ENCODE measurements at places on chromosomes 1 and 21.

GRCh38 chr21:31945141-31945540 is 72.3 kb downstream of the HUNK start:
- no peak for DNase-seq

DNA sequence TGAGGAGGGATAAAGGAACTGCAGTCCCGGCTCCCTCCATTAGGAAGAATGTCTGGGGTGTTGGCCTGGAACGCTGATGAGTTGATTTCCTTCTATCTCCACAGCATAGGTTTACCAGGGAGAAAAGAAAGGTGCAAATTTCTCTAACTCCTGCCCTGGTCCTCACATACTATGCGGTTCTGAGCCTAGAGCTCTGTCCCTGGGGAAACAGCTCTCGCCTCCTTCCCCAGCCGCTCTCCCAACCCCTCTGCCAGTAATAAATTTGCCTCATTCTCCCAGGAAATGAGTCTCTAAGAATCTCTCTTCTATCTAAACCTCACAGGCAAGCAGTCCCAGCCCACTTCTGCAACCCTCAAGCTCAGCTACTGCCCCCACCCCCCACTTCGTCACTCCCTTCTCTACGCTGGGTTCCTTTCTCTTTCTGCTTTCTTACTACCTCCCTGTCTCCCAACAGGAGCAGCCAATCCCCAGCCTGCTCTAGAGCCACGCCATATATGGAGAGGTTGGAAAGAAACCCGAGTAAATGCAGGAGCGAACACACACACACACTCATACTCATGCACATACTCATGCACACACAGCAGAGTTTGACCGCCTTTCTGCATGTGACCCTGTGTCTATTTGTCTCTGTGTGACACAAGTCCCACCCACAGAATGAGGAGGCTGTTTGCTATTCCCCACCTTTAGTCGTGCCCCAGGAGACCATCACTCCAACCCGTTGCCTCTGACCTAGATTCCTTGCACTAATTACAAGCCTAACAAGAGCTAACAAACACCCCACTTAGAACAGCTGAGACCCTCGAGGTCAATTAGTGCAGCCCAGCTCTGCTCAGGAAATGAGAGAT is 13.4 kb downstream of the PLEKHO1 start:
- DNase-seq = peak; percentile 78

GRCh38 chr1:22123071-22123390 is 19.9 kb downstream of the WNT4 start:
- DNase-seq = no peak

- peak; percentile 81 for DNase-seq
Measured at GRCh38 chr1:35660581-35661473, 19.5 kb upstream of the PSMB2 start.

DNA sequence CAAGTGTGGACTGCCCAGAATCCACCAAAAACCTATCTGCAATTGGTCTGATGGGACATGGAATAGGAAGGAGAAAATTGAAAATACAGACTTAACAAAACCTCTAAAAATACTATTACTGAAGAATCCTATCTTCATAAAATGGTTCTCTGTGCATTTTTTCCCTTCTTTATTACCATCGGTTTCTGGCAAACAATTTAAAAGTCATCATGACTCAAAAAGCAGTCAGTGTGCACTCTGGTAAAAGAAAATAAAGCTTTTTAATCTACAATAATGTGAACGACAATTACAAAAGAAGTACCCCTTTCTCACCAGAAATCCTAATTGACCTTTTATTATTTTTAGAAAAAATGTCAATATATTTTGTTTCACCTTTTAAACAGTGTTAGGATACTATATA is 186.3 kb downstream of the TPR start:
- no peak for DNase-seq

GRCh38 chr1:61389926-61390845 is 307.8 kb downstream of the NFIA start:
- no peak for DNase-seq

DNA sequence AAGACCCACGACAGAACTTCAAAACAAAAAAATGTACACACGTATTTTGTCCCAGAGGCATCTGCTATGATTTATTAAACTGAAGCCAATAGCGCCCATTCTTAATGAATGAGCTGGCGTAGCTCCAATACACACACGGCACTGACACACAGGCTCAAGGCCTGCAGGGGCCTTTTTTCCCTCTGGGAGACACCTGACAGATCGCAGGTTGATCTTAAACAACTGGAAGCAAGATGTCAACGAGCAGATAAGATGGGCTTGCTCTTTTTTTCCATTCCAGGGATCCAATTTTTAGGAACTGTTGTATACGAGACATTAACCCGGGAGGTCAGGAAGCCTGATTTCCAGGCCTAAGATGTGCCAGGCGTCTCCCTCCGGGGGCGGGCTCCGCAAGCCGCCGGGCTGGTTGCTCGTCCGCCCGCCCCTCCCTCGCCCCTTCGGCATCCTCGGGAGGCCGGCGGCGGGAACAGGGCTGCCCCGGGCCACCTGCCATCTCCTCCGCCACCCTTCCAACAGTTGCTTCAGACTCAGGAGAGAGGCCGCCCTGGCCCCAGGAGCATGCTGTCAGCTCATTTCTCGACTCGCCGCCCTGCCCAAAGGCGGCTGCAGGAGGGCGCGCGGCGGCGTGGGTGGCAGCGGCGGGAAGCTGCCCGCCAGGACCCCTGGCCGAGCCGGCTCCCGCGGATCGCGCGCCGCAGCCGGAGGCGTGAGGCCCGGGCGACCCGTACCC is 735 bp downstream of the TTC13 start:
- no peak for DNase-seq

DNA sequence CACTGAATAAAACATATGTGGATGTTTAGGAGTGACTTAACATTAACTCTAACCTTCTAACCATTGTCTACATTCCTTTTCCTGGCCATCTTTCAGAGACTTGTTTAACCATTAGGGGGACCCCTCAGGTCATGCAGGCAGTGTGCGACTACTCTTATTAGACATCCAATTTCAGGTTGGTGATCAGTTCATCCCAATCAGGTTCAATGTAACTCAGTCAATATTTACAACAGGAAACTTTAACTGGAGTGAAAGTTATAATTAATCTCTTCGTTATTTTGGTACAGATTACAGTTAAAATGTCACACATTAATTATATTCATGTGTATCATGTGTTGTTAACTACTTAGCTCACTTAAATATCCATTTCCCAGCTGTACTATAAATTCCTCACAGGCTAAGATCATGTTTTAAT is 68.8 kb upstream of the RGS1 start:
- DNase-seq = no peak

- no peak for DNase-seq
Measured at GRCh38 chr1:156705918-156706656, 704 bp upstream of the CRABP2 start.

GRCh38 chr1:42177541-42177981 is 13.0 kb upstream of the GUCA2A start:
- peak; percentile 84 for DNase-seq

- no peak for DNase-seq
Measured at GRCh38 chr21:31191553-31191952, 152.5 kb downstream of the TIAM1 start.

- DNase-seq = no peak
Measured at GRCh38 chr1:201505503-201505890, 1.4 kb downstream of the CSRP1 start.

GRCh38 chr1:27940297-27940696 is 5.5 kb downstream of the SMPDL3B start:
- DNase-seq = no peak

GRCh38 chr1:63403386-63403785 is 36.0 kb downstream of the ALG6 start:
- DNase-seq = no peak

- no peak for DNase-seq
Measured at GRCh38 chr1:230282157-230282556, 144.0 kb downstream of the PGBD5 start.

GRCh38 chr1:157472959-157473358 is 79.4 kb downstream of the FCRL5 start:
- DNase-seq = no peak

- DNase-seq = no peak
Measured at GRCh38 chr1:30637183-30637980, 86.0 kb downstream of the MATN1 start.

DNA sequence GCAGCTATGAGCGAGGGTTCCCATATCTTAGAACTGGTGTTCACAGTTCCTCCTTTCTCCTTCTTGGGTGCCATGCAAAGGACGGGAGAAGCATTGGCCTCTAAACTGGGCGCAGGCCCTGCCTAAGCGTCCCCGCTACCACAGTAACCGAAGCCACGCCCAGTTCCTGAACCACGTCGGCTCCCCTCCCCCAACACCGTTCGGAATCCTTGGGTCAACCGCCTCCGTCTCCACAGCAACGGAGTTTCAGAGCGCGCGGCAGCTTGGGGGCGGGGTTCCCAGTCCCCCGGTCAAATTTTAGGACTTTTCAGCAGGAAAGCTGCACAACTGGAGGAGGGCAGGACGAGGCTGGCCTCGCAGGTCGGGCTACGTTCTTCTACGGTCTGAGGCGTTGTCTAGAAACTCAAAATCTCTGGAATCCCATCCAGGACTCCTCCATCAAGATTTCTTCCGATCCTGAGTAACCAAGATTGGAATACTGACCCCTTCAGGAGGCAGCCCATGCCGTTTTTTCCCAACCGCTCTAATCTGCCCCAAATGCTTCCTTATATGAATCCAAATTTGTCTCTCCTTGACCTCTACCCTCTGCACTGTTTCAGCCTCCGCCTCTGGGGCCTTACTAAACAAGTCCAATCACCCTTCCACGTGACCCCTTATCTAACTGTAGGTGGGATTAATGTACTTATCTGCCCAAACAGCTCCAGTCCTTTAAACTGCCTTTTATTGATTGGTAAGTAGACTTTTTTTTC is at the start of gene SPAG17:
SPAG17 (minus strand) TSS at position 145 of the 749 bp plus-strand sequence; CDS start at position 74, 71 bp downstream.
- DNase-seq = no peak

- DNase-seq = no peak
Measured at GRCh38 chr1:92538413-92539061, 51.8 kb upstream of the GFI1 start.

GRCh38 chr1:174005032-174005431 is 17.1 kb downstream of the RC3H1 start:
- DNase-seq = peak; percentile 45

GRCh38 chr1:152410599-152410998 is 3.5 kb downstream of the CRNN start:
- no peak for DNase-seq

DNA sequence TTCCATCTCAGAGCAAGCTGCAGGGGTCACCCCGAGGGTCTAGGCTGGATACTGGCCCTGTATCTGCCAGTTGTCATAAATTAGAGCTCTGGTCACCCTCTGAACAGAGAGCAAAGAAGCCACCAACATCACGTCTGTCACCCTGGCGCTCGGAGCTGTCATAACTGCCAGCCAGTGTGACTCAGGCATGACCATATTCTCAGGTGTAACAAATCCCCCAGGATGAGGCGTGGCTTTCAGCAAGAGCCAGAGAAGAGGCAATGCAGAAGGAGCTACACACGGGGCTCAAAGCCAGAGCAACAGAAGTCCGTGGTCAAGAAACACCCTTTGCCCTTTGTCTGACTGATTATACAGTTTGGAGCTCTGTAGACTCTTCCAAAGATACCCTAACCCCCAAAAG is 40.0 kb downstream of the PRAMEF20 start:
- DNase-seq = no peak

GRCh38 chr1:42109600-42109999 is 43.6 kb upstream of the GUCA2B start:
- DNase-seq = no peak

GRCh38 chr1:55257958-55258357 is 42.8 kb upstream of the USP24 start:
- no peak for DNase-seq

- DNase-seq = no peak
Measured at GRCh38 chr1:151952811-151953210, 40.8 kb downstream of the S100A10 start.

- no peak for DNase-seq
Measured at GRCh38 chr1:150532860-150533259, 16.3 kb upstream of the ADAMTSL4 start.

DNA sequence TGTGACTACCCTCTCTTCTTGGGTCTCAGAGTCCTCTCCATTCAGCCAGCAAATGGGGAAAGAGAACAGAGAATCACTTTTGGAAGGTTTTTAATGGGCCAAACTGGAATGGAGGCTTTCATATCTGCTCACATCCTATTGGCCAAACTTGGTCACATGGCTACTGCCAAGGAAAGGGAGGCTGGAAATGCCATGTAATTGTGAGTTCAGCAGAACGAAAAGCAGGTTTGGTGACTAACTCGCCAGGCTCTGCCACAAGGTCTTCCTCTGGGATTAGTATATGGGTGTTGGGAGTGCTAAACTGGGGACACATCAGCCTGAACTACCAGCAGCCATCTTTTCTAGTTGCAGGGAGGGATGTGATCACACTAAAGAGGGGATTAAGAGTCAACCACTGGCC is 19.2 kb downstream of the RD3 start:
- DNase-seq = no peak

DNA sequence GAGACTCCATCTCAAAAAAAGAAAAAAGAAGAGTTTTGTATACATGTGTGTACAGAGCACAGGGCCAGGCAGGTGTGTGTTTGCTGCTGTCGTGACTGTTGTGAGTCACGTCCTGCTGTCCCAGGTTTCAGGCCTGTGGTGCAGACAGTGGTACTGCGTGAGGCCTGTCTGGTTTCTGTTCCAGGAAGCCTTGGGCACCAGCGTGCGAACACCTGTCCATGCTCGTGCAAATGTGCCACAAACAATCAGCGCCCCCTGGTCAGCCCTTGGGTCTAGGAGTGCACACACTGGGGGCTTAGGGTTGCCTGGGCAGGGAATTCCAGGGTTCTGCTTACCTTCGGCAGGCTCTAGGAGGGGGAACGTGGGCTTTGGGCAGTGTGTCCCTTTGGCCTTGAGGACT is 16.9 kb downstream of the GPR157 start:
- DNase-seq = no peak

- no peak for DNase-seq
Measured at GRCh38 chr1:63935553-63935952, 161.7 kb downstream of the ROR1 start.

DNA sequence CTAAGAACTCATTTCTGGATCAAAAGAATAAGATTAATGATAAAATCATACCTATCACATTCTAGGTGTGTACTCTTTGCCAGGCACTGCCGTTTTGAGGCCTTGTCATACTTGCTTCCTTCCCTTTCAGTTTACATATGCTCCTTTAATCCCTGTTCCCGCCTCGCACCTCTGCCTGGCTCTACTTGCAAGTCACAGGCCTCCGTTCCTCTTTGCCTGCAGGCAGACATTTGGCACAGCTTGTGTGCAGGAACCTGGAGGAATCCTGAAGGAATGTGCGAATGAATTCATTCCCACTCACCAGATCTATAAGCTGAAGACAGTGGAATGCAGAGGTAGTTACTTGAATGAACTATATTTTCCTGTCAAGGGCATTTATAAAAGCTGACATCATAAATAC is 13.8 kb downstream of the WLS start:
- DNase-seq = no peak

GRCh38 chr1:24963943-24964693 is 34.0 kb upstream of the RUNX3 start:
- no peak for DNase-seq

DNA sequence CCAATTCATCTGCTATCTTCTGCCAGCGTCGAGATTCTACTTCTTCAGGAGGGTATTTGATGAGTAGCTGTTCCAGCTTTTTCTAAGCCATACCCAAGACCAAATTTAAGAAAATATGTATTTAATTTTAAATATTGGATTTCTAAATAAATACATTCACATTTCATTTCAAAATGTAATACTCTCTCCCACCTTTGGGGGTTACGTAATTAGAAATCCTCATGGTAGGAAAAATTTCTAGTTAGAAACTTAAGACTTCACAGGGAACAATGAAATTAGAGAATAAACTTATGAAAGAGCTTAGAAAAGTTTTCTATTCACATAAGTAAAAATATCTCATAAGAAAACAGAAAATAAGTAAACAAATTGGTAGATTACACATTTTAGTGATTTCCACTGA is 102.9 kb downstream of the ZZZ3 start:
- DNase-seq = no peak

Data from NCI-H446 treated with DMSO at 0.1 percent for 48 hours (cell line).